Right hindlimb (tissue), 1 donor: ENCODE measurements at places on chromosomes 4 and X.

- DNase-seq: no peak
Observed at GRCh38 chr4:152896811-152897210, 39.3 kb upstream of the FHDC1 start.

- no peak for DNase-seq
Observed at GRCh38 chr4:96497621-96498020, 657.7 kb downstream of the PDHA2 start.

GRCh38 chr4:42566835-42567234, 90.1 kb downstream of the ATP8A1 start:
- DNase-seq: no peak

DNA sequence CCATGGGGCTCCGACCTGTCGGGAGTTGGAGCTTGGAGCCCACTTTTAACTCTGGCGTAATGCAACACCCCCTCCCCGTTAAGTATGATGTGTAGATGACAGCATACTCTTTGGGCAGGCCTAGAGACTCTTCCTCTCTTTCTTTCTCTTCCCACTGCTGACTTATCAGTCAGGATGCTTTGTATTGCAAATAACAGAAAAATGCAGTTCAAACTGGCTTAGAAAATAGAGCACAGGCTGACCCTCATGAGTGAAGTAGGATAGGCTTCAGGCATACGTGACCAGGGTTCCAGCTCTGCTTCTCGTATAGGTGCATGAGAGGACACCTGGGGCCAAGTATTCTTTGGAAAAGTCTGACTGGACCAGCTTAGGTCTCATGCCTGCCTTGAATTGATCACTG, 23.3 kb upstream of the RNF4 start:
- DNase-seq: no peak

GRCh38 chr4:85125688-85126087, 159.2 kb upstream of the WDFY3 start:
- DNase-seq: no peak

- no peak for DNase-seq
Observed at GRCh38 chr4:28548136-28548535, 1687.5 kb downstream of the STIM2 start.

DNA sequence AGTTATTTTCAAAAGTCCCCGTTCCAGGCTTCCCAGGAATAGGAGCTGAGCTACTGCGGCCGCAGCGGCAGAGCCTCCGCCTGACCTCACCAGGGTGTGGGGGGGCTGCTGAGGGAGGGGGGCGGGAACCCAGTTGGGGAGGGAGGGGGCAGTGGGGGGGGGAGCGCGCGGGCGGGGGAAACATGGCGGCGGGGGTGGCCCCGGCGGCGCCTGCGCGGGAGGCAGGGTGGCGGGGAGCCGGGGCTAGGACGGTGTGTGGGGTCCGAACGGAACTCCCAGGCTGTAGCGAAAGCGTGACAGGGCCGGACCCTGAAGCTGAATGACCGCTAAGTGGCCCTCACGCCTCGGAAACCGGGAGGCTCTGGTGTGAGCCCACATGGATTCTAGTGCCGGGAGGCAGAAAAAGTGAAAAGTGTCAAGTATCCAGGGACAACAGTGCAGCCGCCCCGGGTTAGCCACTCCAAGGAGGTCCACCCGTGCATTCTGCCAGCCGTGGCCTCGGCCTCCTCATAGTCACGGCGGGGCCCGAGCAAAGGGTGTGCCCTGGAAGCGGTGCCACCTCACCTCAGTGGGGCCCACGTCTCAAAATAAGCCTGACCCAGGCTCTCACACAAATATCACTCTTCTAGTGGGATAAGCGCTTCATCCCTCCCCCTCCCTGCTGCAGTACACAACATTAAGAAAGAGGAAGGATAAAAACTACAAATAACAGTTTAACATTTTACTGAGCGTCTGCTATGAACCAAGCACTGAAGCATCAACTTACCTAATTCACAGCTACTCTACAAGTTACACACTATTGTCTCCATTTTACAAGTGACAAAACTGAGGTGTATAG, at the start of gene KLHL13:
Gene KLHL13 (minus strand): TSS at position 98 of the 838 bp plus-strand sequence. CDS start 88,337 bp downstream, outside the sequence.
- peak; percentile 76 for DNase-seq
